ENCODE measurements at places on chromosomes 13 and 19.

- DNase-seq = no peak
Observed at GRCh38 chr13:110472904-110473563, 88.5 kb downstream of the RAB20 start.

- no peak for DNase-seq
Observed at GRCh38 chr19:38721496-38721895, 22.8 kb downstream of the CAPN12 start.

DNA sequence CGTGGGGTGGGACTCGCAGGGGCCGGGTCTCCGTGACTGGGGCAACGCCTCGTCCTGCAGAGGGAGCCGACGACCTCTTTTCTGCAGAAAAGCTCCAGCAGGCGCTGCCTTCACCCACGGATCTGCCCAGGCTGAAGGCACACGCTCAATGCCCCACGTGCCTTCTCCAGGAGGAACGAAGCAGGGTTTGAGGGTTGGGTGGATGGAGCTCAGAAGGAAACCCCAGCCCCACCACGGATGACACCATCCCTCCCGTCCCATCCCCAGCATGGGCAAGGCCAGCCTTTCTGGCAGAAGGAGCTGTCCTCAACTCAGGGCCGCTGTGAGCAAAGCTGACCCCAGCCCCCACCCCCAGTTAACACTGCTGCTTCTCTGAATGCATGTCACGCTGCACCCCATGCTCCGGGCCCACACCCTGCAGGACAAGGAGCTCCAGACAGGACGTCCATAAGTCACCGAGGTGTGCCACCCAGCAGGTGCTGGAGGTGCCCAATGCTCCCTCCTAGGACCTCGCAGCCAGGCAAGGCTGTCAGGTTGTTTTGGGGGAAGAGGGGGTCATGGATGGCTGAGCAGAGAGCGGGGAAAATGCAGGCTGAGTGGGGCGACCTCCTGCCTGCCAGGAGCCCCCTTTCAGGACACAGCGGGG lies 7.4 kb downstream of the C19orf25 start:
- no peak for DNase-seq

- DNase-seq = no peak
Observed at GRCh38 chr19:5202553-5202952, 138.1 kb downstream of the PTPRS start.

- DNase-seq = no peak
Observed at GRCh38 chr13:84940167-84940566, 859.1 kb downstream of the SLITRK6 start.

DNA sequence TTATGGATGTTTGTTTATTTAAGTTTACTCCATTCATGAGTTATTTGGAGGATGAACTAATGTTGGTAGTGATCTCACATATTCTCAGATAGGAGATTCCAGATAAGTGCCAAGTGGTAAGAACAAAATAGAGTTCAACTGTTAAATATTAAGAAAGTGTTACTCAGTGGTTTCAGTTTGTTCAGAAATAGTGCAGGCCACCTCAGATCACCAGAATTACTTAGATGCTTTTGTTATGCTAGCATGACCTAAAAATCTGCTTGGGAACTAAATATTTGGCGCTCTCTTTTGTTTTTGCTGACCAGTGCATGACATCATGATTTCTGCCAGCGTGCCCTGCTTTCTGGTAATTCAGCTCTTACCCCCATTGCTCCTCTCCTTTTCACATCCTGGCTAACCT lies 15.6 kb downstream of the CLDN10 start:
- no peak for DNase-seq

DNA sequence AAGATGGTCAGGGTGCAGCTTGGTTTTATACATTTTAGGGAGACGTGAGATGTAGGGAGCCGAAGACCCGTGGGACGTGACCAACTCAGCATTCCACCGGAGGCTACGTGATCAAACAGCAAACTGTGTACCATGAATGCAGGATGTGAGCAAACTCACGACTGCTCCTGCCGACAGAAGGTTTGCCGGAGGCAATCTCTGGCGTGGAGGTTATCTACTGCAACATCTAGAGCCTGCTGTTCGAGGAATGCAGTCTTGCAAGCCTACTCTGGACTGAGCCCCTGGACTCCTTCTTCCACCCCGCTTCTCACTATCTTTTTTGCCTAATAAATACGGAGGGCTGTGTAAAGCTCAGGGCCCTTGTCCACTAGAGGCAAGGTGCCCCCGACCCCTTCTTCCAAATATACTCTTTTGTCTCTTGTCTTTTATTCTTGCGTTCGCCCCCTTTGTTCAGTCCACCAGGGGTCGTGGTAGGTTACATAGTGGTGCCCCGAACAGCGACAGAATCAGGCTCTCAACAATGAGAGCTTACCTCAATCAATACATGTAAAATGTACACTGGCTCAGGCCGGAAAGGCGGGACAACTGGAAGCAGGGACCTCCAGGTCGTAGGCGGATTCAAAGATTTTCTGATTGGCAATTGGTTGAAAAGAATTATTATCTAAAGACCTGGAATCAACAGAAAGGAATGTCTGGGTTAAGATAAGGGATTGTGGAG lies 8.9 kb upstream of the OR1I1 start:
- no peak for DNase-seq

- no peak for DNase-seq
Observed at GRCh38 chr19:5966215-5966614, 11.7 kb downstream of the RANBP3 start.

GRCh38 chr19:11179716-11180297 lies 17.5 kb downstream of the KANK2 start:
- DNase-seq = no peak

- no peak for DNase-seq
Observed at GRCh38 chr13:49240017-49240416, 7.7 kb upstream of the CDADC1 start.

GRCh38 chr13:42478531-42479156 lies 95.3 kb upstream of the TNFSF11 start:
- no peak for DNase-seq

DNA sequence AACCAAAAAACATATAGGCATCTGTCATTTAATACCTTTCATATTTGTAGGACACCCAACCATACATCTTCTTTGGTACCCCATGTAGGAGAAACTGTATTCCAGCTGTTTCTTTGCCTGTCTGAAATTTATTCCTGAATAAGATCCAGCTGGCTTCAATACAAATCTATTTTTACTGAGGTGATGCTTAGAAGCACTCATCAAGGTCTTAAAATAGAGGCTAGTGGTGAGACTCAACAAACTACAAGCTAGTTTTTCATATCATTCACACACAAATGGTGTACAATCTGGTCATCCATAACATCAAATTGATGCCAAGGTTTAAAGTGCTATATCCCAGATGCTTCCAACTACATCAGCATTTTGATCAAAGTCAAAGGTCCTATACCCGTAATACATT lies 1071.3 kb upstream of the MIR17HG start:
- no peak for DNase-seq

DNA sequence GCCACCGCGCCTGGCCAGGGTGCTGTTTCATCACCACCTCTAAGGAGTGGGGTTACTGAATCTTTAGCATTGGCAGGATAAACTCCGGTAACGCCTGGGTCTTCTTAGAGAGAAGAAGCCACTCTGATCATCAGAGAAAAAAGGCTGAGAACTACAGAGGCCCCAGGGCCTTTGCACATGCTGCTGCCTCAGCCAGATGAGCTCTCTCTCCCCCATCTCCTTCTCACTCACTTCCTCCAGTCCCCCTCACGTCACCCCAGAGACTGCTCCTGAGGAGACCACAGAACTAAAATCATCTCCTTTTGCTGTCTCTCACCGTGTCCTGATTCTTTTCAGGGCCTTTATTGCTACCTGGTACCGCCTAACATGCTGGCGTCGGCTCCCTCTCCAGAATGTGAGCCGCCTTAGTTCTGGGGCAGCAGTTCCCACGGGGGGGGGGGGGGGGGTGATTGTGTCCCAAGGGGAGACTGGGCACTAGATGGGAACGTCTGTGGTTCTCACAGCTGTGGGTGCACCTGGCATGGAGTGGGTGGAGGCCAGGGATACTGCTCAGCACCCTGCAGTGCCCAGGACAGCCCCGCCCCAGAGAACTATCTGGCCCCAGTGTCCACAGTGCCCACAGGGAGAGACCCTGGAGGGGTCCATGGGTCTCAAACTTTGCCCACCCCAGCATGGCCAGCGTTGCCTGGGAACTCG lies 5.1 kb upstream of the DIRAS1 start:
- DNase-seq = no peak

GRCh38 chr13:112434032-112434431 lies 57.9 kb downstream of the SPACA7 start:
- DNase-seq = no peak

GRCh38 chr19:11007385-11007784 lies 46.6 kb downstream of the SMARCA4 start:
- DNase-seq = no peak

GRCh38 chr19:38059897-38060296 lies 152.9 kb downstream of the SIPA1L3 start:
- DNase-seq = no peak

DNA sequence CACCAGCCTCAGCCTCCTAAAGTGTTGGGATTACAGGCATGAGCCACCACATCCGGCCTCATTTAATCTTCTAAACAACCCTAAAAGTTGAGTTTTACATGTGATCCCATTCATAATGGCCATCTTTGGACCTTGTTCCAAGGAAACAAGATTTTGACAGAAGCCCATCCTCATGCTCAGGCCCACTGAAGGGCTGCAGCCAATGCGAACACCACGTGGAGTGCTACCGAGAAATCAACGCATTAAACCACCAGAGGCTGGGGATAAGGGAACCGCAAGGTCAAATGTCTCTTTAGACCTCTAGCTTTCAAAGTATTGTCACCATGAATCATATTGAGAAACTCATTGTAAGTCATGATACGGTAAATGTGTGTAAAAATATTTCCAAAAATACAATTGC lies 49.4 kb upstream of the DOCK9 start:
- no peak for DNase-seq

- no peak for DNase-seq
Observed at GRCh38 chr13:77374786-77375185, 47.9 kb upstream of the MYCBP2 start.

DNA sequence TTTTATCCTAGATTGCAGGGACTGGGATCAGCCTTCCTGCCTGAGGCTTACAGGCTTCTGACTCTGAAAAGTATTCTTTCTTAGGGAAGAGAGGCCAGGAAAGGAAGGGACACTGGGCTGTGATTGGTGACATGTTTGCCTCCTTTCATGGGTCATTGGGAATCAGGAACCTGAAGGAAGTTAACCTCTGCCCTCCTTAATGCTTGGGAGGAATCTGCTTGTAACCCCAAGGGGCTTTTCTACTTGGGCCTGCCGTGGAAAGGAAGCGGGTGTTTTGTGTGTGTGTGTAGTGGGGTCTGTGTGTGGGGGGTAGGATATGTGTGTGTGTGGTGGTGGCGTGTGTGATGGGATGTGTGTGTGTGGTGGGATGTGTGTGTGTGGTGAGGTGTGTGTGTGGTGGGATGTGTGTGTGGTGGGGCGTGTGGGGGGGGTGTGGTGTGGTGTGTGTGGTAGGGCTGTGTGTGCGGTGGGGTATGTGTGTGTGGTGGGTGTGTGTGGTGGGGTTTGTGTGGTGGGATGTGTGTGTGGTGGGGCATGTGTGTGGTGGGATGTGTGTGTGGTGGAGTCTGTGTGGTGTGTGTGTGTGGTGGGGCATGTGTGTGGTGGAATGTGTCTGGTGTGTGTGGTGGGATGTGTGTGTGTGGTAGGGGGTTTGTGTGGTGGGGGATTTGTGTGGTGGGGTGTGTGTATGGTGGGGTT lies 41.3 kb upstream of the NPAS1 start:
- DNase-seq = no peak

- no peak for DNase-seq
Observed at GRCh38 chr19:41876847-41877832, at the start of gene CD79A. TSS of gene CD79A (plus strand) at chr19:41877279. CDS start at chr19:41877305, 26 bp downstream.

DNA sequence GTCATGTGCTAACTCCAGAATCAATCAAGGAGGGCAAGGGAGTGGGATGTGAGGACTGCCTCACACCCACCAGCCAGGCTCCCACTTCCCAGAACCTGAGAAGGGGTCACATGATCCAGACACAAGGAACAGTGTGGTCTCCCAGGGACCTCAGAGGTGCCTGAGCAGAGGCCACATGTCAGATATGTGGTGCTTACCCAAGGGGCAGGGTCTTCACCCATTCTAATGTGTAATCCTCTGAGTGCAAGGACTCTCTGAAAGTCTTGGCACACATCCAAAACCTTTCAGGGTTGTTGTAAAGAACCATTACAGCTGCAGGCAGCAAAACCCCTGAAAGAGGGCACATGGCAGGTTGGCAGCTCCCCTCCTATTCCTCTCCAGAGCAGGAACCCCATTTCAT lies 656.6 kb downstream of the UQCRFS1 start:
- DNase-seq = peak; percentile 4

DNA sequence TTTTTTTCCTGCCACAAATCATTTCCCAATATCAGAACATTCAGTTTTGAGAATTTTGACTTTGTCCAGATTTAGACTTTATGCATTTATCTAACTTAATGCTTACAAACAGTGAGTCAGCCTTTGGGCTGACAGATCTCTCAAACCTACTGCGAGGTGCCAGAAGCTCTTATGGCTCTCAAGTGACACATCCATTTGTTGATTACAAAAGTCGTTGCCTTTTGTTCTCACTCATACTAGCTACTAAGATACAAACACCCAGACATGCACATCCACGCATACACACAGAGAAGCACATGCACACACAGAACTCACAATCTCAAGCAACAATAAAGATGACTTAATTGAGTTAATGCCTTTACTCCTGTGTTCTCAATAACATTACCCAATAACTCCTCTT lies 1147.5 kb downstream of the DIAPH3 start:
- no peak for DNase-seq

Measured in NCI-H1092 (cell line).